HT1080 (cell line): ENCODE measurements at places on chromosomes 7 and 10.

- DNase-seq: peak; percentile 36
Observed at GRCh38 chr10:128263891-128264688, 137.9 kb upstream of the MKI67 start.

GRCh38 chr10:98316661-98317060 lies 48.7 kb upstream of the LOXL4 start:
- DNase-seq: peak; percentile 77

- DNase-seq: no peak
Observed at GRCh38 chr7:2570021-2570420, 11.2 kb downstream of the IQCE start.

DNA sequence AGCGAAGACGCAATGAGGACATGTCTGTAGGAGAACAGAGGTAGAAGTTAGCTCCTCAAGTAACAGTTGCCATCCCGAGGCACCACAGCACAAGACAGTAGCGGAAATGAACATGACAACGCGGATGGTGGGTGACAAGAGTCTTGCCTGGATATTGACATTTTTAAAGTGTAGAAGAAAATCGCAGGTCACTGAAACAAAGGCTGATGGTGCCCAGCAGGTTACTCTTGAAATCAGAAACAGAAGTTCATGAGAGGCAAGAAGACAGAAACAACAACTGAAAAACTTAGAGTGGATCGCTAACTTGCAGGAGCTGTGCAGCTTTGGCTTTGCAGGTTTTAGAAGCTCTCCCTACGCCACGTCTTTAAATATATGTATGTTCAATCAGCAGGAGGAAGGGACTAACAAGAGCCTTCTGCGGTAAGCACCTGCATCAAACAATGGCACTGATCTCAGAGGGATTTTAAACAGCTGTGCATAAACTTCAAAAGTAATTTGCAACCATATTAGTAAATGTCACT lies 1.8 kb downstream of the PRKCQ start:
- DNase-seq: no peak

DNA sequence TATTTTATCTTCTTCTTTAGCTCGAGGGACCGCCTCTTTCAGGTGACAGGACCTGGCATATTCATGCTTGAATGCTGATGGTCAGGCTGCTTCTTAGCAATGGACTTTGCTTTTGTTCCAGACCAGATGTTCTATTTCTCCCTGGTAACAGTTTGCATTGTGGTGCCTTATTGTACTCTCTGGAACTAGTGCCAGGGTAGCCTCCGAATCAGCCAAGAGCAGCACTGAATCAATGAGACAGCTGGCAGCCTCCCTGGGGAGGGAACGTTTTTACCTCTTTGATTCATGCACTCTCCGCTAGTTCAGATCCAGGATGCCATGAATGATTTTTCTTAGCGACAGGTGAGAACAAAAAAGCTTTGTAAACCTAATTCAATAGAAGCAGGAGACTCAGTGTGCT lies 54.1 kb upstream of the NXPH1 start:
- no peak for DNase-seq

DNA sequence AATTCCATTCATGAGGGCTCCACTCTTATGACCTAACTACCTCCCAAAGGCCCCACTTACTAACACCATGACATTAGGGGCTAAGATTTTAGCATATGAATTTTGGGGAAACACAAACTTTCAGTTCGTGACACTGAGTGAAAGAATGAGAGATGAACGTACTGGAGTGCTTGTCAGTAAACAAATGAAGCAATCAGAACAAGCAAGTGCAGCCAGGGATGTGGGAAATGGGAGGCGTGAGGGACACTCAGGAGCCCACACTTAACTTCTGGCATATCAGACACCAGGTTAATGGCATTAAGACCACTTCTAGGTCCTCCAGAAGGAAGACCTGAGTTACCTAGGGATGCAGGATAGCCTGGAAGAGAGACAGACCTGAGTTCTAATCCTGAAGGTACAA lies 2.3 kb upstream of the MDFIC start:
- DNase-seq: no peak

DNA sequence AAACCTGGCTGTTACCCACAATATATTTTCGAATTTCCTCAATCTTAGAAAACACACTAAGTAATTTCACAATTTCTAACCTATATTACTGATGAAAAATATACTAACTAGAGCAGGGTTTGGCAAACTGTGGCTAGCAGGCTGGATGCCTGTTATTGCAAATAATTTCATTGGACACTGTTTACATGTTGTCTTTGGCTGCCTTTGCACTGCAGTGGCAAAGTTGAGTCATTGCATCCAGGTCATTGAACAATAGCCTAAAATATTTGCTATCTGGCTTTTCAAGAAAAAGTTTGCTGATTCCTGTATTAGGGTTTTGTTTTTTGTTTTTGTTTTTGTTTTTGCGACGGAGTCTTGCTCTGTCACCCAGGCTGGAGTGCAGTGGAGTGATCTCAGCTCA lies 47.2 kb downstream of the KIF11 start:
- DNase-seq: no peak

- no peak for DNase-seq
Observed at GRCh38 chr7:95172420-95172819, 151.9 kb downstream of the PON1 start.

- no peak for DNase-seq
Observed at GRCh38 chr7:131302446-131302845, 25.2 kb upstream of the MKLN1 start.

GRCh38 chr7:158743219-158743618 lies 38.6 kb upstream of the NCAPG2 start:
- no peak for DNase-seq

GRCh38 chr10:92699518-92700381 lies 10.0 kb downstream of the HHEX start:
- no peak for DNase-seq

GRCh38 chr10:75776738-75777504 lies 345.5 kb downstream of the LRMDA start:
- DNase-seq: no peak

GRCh38 chr10:62648921-62649320 lies 155.6 kb upstream of the ADO start:
- no peak for DNase-seq

DNA sequence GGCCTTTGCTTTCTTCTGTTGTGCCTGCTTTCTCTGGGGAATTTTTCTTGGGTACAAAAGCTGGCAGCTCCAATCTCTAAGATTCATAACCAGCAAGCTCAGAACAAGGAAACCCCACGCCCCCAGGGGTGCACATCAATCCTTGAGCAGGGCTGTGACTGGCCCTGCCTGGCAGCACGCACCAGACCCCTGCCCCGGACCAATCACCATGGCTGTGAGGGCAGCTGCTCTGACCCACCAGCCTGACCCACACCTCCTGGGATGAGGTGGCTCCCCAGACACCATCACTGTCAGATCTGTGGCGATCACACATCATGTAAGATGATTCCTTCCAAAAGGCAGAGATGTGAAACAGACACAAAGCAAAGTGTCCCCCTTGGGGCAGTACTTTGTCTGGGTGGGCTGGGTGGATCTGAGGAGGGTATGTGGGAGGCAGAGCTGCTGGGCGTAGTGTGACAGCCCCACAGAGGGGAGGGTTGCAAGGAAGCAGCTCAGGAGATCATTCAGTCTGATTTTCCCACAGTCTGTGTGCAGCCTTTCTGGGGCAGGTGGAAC lies 175.5 kb upstream of the SHH start:
- no peak for DNase-seq

GRCh38 chr7:1085910-1086421 lies 1.9 kb upstream of the GPER1 start:
- no peak for DNase-seq

- peak; percentile 47 for DNase-seq
Observed at GRCh38 chr7:88835147-88835728, 39.7 kb upstream of the TEX47 start.

DNA sequence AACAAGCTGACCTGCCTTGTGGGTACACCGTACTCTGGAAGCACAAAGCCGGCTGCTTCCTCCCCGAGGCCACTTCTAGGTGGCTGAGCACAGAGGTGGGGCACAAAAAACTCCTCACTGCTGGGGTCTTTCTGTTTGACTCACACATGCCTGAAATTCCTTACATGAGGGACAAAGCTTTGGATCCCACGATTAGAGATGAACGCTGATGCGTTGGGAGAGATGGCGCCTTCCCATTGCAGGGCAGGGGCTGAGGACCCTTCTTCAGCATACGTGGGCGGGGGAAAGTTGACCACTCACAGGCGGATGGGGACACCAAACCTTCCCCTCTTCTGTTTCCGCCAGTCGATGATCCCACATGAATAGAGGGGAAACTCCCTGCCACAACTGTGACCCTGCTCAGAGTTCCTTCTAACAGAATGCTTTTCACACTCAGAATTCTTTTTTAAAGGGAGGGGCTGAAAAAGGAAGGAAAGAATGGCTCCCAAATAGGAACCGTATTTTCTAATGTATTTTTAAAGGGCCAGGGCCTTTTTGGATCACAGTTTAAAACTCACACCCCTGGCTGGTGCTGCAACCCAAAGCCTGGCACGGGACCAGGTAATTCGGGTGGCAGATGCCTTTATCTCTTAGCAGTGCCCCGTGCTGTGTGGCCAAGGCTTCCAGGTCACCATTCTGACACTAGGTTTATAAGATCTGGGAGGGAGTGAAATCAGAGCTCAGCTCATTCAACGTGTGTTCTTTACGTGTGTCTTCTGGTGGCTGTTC lies 134.0 kb downstream of the PRKAG2 start:
- DNase-seq: no peak

- peak; percentile 89 for DNase-seq
Observed at GRCh38 chr10:58107506-58107905, 160.2 kb downstream of the IPMK start.

DNA sequence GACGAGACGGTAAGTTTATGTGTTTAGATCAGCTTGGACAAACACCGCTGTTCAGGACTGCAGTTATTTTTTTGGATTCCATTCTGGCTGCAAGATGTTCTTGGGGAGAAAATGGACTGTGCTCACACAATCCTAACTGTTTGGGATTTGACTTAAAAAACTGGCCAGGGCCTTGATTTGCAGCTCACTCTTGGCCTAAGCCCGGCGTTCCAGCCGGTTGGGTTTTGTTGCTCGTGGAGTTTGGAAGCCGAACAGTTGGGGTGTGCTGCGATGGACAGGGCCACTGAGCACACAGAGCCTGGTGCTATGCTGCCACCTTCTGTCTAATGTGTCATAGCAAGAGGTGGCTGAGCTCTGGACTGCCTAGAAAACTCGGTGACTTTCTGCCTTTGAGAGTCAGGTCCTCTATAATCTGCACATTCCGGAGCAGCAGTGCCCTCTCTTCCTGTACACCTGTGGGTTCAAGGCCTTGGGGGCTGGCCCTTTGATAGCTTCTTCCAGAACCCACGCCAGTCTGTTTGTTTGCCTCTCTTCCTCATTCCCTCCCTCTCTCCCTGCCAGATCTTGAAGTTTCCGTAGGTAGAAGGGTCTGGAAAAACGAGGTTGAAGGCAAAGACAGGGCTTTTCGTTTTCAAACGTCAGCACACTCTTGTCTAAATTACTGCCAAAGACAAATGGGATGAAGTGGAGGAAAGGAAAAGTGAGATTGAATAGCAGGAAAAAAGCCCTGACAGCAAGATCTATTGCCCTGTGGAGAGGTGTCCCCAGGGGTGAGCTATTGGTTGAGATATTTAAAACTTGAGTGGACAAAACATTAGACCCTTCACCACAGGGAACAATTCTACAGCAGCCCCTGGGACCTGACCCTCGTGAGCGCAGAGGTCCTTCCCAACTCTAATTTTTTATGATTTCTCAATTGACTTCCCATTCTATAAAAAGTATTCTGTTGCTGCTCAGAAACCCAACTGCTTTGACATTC lies 167.5 kb upstream of the HABP2 start:
- peak; percentile 78 for DNase-seq

GRCh38 chr7:134287916-134288659 lies 28.6 kb downstream of the SLC35B4 start:
- DNase-seq: no peak

DNA sequence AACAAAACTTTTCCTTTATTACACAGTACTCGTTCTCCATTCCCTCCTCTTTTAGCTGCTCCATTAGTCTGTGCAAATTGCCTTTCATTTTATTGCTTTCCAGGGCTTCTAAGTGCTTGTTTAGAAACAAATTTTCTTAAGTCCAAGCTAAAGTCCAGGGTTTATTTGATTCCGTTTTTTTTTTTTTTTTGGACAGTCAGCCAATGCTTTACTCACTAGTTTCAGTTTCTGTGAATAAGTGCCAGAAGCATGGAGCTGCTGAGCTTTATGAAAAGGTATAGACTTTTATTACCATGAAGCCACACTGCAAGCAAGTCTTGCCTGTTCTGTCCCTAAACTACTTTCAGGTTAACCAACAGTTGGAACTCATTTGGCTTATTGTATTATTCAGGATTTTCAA lies 455.0 kb downstream of the GFRA1 start:
- no peak for DNase-seq

GRCh38 chr7:77760809-77761453 lies 37.3 kb downstream of the TMEM60 start:
- DNase-seq: no peak

- no peak for DNase-seq
Observed at GRCh38 chr10:28566458-28567015, 33.6 kb downstream of the WAC start.

GRCh38 chr7:53350241-53350640 lies 314.8 kb downstream of the POM121L12 start:
- DNase-seq: peak; percentile 20

DNA sequence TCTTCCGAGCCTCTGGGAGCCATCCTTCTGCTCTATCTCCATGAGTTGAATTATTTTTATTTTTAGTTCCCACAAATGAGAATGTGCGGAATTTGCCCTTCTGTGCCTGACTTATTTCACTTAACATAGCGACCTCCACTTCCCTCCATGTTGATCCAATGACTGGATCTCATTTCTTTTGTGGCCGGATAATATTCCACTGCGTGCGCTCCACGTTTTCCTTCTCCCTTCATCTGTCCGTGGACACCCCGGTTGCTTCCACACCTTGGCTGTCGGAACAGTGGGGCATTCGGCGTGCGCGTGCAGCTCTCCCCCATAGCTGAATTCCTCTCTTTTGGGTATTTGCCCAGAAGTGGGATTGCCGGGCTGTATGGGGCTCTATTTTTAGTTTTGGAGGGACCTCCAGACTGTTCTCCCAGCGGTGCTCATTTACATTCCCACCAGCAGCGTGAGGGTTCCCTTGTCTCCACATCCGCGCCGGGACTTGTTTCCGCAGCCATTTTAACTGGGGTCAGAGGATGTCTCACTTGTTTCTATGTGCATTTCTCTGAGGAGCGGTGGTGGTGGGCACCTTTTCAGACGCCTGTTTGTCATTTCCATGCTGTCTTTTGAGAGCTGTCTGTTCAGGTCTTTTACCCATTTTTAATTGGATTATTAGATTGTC lies 51.0 kb upstream of the SUN1 start:
- DNase-seq: no peak

DNA sequence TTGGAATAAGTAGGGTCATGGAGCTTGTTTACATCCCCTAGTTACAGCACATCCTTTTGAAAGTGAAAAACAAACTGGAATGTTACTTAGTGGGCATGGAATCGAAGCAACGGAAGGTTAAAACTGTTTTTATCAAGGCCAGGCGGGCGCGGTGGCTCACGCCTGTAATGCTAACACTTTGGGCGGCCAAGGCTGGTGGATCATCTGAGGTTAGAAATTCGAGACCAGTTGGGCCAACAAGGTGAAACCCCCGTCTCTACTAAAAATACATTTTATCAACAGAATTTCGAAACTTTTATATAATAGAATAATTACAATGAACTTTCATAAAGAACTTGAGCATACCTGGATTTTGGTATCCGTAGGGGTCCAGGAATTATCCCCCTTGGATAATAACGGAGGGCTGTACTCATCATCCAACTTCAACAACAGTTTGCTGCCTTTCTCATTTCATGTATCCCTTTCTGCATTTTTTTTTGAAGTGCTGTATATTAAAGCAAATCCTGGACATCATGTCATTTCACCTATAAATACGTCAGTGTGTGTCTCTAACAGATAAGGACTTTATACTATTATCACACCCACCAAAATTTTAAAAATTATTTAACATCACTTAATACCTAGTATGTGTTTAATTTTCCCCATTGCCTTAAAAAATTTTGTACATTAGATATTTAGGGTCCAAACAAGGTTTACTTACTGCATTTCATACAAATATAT lies 1.3 kb upstream of the TMED4 start:
- DNase-seq: no peak
